Inflammatory macrophage treated with lipopolysaccharide for 4 hours (primary cell): ENCODE measurements at places on chromosomes 12 and 14.
A peak's percentile ranks its signal among the peaks of the same experiment; 100 is the strongest.

DNA sequence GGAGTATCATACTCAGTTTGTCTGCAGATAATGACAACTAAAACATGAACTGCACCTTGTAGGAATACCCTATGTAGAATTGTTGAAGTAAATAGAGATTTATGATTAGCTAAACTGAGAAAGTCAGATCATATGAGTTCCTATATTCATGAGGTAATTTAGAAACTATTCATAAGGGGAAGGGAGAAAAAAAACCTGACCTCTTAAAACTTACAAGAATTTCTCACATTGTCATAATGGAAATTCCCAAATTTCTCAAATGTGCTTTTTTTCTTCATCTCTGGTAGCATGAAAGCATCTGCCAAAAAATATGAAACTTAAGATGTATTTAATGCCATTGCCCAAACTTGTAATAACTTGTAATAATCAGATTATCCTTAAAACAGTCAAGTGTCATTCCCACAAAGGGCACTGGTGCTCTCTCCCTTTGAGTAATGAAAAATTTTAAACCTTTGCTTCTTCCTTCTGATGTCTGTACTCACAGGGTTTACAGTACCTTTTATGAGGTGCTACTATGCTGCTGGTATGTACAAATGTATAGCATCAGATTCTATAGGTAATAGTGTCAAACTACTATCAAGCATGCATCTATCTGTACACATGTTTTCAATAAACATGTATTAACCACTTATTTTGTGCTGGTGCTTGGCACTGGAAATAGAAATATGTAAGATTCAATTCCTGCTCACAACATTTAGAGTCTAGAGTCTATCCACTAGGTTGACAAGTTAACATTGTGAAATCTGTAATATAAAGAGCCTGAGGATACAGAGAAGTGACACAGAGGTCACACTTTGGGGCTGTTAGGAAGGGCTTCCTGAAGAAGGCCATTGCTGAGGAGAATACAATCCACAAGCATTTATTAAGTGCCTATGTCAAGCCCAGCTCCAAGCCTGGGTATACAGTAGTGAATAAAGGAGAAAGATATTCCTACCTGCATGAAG, 17.4 kb upstream of the DRAM1 start:
- DNase-seq = peak; percentile 99

GRCh38 chr12:104460973-104461698, 4.4 kb downstream of the CHST11 start:
- DNase-seq = no peak

DNA sequence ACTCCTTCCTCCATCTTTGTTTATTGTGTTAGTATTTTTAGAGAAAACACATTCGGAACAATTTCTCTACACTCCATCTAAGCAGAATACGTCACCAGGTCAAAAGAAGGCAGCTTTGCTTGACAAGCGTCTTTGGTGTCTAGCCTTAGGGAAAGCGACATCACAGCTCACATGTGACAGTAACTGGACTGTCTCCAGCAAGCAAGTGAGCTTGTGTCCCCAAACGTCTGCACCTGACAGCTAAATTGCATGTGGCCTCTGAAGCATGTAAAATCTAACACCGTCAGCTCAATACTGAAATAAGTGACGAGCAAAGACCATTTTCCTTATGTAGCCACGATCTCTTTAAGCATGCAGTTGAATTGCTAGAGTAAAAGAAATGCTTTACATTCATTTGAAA, 509.8 kb downstream of the GLT1D1 start:
- no peak for DNase-seq

DNA sequence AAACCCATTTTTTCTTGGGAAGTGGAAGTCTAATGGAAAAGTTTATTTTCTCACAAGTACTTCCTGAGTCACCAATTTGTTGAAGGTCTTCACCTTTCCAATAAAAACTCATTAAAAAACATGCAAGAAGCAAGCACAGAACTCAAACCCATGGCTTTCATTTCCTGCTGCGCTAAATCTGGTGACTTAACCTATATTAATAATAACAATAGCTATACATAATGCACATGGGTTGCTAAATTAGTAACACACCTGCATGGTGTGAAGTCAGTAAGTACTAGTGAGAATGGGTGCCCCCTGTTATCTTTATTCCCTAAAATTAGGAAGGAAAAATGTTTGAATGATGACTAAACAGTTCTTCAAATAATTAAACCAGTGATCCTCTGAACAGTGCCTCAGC, 52.3 kb downstream of the PPP2R5C start:
- no peak for DNase-seq

- no peak for DNase-seq
These were observed 68.1 kb upstream of the SFSWAP start for GRCh38 chr12:131642771-131643170.

DNA sequence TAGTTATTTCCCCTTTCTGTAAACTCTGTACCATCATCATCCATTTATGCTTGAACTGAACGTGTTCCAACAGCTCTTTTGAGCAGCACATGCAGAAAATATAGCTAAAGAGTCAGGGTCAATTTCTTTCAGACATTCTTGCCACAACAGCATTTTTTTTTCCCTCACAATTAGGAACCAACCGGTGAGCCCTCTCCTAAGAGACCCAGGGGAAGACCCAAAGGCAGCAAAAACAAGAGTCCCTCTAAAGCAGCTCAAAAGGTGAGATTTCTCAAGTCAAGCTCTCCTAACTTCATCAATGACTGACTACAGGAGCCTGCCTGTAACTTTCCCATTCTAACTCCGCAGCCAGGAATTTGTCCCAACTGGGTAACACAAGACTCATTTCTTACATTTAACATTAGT, 3.5 kb downstream of the HMGA2 start:
- no peak for DNase-seq

DNA sequence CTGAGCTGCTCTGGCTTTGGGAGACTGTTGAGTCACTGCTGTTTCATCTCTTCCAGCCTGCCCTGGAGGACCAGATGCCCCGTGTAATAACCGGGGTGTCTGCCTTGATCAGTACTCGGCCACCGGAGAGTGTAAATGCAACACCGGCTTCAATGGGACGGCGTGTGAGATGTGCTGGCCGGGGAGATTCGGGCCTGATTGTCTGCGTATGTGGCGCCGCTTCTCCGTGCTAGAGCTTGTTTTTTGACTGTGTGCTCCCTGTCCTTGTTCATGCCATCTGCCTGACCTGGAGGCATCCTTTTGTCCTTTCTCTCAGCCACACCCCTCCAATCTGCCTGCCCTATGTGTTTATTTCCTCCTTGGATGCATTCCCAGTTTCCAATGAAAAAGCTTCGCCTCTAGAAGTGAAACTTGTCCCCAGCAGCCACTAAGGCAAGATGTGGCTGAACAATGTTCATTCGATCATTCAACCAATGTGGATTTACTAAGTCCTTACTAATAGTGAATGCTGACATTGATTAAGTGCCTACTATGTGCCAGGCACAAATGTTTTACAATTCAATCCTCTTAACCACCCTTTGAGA, 98.6 kb downstream of the NT5DC3 start:
- no peak for DNase-seq

- peak; percentile 48 for DNase-seq
These were observed 19.0 kb upstream of the CLEC2A start for GRCh38 chr12:9951026-9951675.

- no peak for DNase-seq
These were observed 3.3 kb downstream of the ENO2 start for GRCh38 chr12:6917491-6918231.

GRCh38 chr14:22657861-22658260, 13.7 kb upstream of the OR6J1 start:
- DNase-seq = peak; percentile 64

DNA sequence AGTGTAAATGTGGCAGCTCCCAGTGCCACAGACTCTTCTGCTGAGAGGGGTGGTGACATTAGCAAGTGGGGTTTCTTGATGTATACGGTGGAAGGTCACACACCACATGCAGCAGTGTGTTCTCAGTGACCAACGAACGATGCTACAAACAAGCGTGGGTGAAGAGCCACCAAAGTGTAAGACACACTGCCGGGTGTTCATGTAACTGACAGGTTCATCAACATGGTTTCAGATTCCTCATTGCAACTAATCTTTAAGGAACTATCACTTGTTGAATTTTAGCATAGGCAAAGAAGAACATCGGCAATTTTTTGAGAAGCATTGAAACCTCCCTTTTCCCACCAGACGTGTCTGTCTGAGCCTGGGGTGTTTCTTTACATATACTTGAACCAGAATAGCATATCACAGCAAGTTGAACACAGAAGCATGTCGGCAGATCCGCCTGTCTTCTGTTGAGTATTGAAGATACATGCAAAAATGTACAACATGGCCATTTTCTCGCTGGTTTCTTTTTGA, 58.8 kb downstream of the PPP2R5C start:
- DNase-seq = peak; percentile 23

DNA sequence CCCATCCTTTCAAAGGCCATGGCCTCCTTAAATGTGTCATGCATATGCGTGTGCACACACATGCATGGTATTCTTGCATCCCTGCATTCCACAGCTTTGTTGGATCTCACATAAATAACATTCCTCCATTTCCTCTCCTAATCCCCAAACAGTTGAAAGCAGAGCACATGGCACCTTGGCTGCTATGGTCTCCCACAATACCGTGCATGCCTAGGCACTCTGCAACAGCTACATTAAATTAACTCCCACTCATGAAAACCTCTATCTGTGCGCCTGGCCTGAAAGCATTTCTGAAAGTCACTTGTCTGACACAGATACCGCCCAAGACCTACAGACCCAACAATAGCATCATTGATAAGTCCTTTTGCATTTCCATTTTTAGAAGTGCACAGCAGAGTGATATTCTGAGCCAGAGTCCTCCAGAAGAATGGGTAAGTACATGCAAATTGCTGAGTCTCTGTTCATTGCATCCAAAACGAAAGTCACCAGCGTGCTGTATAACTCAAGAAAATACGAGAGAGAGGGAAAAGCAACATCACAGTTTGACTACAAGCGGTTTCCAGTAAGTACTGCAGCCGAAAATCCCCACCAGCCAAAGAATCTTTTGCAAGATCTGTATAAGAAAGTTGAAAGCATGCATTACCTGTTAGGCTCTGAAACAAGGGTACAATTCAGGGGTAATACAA, 436 bp downstream of the ASB2 start:
- no peak for DNase-seq

GRCh38 chr12:129588142-129588541, 315.7 kb downstream of the TMEM132D start:
- DNase-seq = no peak

- DNase-seq = no peak
These were observed 91.6 kb downstream of the FOXN3 start for GRCh38 chr14:89325299-89325883.

- DNase-seq = no peak
These were observed 22.3 kb upstream of the PLEKHH1 start for GRCh38 chr14:67510836-67511235.

DNA sequence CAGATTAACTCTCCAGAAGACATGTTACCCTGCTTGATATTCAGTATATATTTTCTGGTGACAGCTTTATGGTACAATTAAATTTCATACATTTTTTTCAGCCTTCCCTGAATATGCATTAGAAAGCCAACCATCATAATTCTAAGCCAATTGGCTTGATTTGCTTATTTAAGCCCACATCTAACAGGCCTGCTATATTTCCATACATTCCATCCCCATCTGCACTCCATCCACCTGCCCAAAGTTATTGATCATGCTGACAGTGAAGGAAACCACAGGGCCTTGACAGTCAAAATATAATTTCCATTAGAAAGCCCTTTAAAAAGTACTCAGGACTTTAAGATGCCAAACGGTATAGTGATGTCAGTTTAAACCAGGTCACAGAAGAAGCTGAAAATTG, 164.3 kb downstream of the GXYLT1 start:
- DNase-seq = no peak

DNA sequence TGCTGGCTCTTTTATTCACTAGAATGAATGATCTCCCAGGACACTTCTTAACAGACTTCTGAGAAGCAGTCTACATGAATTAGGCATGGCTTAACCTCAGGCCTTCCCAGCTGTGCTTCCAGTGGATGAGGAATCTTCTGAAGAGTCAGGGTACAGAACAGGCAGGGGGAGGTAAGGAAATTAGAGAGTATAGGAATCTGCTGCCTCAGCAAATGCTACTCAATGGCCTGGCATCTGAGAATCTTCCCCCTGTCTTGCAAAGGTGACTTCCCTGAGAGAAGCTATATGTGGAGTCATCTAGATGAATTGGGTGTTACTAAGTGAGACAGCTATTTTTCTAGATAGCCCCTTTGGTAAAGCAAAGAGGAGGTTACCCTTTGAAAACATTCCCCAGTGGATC, 496.2 kb upstream of the CCDC196 start:
- DNase-seq = no peak
